ENCODE measurements at places on chromosomes 5 and 9.

DNA sequence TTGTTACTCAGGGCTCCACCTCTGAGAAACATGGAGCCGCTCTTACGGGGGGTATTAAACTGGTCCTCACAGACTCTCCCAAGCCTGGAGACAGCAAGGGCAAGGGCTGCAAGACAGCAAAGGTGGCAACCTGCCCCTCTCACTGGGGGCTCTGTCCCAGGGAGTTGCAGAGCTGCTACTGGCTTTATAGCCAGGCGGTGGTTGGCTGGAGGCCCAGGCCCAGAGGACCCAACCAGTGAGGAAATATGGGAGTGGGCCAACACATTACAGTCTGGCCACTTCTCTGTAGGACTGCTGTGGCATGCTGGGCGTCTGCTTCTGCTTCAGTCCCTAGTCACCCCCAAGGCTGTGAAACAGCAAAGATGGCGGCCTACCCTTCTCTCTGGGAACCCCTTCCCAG is 597.2 kb downstream of the LRRC70 start:
- no peak for DNase-seq

DNA sequence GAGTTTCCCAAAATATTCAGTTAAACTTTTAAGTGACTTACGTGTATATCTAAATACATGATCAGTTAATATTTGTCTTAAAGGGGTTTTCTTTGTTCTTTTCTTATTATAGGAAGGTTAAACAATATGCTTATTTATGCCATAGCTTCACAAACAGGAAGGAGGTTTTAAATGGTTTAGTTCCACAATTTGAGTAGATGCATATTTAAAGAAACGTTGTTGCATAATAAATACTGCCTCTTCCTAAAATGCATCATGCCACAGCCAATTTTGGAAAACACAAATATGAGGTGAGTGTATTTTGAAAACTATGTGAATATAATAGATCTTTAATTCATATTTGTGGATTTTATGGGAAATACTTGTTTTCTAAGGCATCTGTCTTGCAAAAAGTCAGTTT is 2.5 kb upstream of the ADRB2 start:
- no peak for DNase-seq

- no peak for DNase-seq
Observed at GRCh38 chr5:95424526-95424925, 33.4 kb downstream of the FAM81B start.

DNA sequence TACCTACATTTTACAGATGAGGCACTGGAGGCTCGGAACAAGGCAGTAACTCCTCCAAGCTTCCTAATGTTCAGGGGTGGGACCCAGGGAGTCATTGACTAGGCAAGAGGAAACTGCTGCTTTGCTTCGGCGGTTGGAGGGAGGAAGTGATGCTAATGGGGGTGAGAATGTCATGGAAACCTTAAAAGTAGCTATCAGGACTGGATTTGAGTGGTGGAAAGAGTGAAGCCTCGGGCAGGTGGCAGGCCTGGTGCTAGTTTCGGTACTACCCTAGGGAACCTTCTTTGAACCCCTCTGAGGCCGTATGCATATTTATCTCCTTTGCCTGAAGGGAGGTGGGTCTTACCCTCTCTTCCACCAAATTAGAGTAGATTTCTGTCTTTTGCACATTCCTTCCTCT is 1.6 kb downstream of the BSPRY start:
- no peak for DNase-seq

GRCh38 chr5:72096602-72097188 is 10.6 kb upstream of the MAP1B start:
- no peak for DNase-seq

DNA sequence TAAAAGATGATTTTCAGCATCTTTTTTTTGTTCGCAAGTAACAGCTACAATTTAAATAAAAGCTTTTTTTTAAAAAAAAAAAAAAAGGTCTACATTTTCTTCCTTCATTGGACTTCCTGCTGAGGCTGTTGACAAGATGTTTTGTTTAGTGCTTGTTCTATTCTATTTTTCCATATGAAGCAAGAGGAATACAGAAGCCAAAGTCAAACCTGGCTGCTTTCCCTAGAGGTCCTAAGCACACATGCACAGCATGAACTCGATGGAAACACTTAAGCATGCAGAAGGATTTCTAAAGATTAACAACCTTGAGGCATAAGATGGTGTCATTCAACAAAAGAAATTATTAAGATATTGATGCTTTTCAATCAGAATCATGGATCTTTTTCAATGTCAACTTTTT is 105.1 kb downstream of the ADCY2 start:
- no peak for DNase-seq

- no peak for DNase-seq
Observed at GRCh38 chr5:116035123-116035522, 2.9 kb downstream of the ARL14EPL start.

DNA sequence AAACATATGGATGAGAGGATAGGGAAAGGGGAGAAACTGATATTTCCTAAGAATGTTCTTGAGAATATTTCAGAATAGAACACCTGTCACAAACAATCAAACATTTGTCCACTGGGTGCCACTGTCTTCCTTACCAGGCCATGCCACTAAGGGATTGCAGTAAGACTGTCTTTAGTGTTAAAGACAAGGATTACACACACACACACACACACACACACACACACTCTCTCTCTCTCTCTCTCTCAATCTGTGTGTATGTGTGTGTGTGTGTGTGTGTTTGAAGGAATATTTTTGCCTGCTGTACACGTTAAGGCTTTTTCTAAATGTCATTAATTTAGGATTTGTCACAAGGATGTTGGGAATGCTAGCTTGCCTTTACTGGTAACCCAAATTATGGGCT is 54.4 kb downstream of the CCDC192 start:
- DNase-seq, result no peak

DNA sequence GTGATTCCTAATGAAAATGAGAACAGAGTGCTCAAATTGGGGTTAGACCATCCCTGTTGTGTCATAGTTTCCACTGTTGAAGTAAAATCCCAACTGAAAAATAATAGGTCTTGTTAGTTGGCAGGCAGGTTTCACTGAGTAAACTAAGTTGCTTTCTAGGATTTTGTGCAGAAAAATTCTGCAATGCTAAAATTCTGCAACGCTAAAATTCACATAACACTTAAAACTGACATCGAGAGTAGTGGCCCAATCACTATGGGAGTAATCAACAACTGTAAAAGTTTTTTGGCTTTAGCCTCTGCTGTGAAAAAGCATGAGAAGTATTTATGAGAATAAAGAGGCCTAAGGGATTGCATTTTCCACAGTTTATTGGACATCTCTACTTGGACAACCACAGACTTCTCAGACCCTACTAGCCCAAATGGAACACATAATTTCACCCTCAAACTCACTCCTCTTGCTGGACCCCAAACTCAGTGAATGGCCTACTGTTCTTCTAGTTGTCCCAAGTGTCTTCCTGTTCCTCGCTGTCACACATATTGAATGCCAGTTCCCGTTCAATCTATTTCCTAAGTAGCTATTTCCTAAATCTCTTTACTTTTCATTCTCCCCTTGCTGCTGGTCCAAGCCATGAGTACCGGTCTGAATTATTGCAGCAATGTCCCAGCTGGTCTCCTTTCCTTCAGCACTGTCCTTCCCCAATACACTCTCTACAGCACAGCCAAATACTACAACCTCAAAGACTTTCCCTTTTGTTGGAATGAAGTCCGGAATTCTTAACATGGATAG is 355.4 kb downstream of the PDE4D start:
- no peak for DNase-seq
